Stimulated activated CD4-positive, alpha-beta T cell treated with anti-CD3 and anti-CD28 coated beads, Interleukin-12 subunit alpha, Interleukin-12 subunit beta, amount 100 ng/mL, for 4 hours (primary cell): ENCODE measurements at places on chromosomes 11 and 22.

DNA sequence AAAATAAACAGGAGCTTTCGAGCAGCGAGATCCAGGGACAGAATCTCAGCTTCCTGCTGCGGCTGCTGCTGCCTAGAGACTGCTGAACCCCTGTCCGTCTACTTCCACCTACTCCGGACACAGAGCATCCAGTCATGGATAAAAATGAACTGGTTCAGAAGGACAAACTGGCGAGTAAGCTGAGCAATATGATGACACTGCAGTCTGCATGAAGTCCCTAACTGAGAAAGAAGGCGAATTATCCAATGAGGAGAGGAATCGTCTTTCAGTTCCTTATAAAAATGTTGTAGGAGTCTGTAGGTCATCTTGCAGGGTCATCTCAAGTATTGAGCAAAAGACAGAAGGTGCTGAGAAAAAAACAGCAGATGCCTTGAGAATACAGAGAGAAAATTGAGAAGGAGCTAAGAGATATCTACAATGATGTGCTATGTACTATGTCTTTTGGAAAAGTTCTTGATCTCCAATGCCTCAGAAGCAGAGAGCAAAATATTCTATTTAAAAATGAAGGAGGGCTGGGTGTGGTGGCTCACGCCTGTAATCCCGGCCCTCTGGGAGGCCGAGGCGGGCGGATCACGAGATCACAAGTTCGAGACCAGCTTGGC is 11.1 kb upstream of the MS4A2 start:
- no peak for DNase-seq

GRCh38 chr22:27270818-27271510 is 530.6 kb downstream of the MN1 start:
- DNase-seq = no peak

GRCh38 chr11:33237039-33237597 is 20.1 kb upstream of the HIPK3 start:
- DNase-seq = no peak

DNA sequence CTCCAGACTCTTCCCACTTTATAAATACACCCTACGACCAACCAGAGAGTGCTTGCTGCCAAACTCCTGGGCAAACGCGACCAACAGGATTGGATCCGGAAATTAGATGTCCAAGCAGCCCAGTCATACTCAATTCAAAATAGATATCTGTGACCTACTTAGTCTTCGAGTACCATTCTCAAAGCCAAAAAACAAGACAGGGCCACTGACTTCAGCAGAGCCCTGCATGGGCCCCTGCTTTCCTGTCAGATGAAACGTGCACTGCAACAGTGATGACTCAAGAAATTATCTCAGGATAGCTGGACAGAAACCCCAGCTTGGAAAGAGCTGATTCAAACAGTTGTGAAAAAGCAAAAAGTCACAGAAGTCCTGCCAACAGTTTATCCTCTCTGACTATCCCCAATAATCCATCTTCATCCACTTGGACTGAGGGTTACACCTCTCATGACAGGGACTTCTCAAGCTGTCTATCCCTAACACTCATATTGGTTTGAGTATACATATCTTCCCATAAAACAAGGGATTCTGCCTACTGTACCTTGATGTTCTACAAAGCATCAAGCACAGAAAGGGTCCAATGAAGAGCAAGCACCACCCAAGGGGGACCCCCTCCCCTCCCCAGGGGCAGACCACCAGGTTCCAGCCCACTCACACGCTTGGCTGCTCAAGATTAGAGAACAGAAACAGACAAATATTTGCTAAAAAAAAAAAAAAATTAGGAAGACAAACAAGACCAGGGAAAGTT is 17.4 kb downstream of the SMCO4 start:
- no peak for DNase-seq

- DNase-seq = no peak
Observed at GRCh38 chr11:50072226-50073112, 39.8 kb downstream of the OR4C45 start.

DNA sequence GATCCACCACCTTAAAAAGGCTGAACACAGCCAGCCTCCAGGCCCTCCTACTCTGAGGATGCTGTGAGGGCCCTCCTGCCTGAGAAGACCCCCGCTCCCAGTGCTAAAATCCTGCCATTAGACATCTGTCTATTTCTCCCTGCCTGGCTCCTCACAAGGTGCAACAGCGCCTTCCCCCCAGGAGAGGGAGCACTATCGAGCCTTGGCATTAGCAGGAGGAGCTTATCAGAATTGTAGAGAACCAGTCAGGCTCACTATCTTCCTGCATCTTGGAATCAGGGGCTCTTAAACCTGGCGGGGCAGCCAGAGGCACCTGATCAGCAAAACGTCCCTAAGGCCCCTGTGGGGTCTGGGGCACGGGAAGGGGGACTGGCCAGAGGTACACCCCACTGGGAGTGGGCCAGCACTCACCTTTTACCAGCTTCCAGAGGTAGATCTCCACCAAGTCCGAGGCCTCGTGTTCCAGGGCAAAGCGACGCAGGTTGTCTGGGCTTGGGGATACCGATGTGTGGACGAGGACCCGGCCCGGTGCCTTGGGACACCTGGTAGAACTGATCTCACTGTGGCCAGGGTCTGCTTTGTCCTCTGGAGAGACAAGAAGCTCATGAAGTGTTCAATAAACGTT is 28.7 kb downstream of the CHRDL2 start:
- DNase-seq = peak; percentile 50

- no peak for DNase-seq
Observed at GRCh38 chr11:69499918-69500284, 18.4 kb downstream of the LINC01488 start.

DNA sequence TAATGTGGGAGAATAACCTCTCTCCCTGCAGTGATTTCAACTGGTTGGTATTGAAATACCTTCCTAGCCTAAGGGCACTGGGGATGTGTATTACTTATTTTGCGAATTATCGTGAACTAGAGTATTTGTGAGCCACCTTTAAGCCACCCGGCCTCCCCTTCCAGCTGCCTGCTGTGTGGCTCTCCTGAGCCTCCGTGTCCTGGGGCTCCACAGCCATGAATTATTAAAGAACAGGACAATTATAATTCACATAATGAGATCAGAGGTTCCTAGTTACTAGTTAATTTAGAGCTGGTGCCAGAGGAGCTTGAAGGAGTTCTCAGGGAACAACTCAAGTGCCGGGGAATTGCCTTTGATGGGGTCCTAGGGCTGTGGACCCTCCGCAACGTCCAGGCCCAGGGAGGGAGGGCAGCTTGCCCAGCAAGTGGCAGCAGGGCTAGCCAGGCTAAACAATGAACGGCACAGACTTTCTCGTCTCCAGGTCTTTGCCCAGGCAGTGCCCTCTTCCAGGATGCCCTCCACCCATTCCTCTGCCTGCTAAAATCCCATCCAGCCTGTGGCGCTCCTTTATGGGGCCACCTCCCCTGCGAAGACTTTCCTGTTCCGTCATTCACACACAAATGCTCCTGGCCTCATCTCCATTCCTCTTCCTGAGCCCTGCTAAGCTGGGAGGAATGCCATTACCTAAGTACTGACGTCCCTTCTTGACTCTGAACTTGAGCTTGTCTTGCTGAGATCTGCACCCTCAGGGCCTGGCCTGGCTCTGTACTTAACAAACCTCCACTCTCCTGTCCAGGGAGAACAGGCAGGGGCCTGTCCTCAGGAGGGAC is 91.5 kb downstream of the RTL6 start:
- no peak for DNase-seq

- no peak for DNase-seq
Observed at GRCh38 chr11:81070948-81071347, 1630.1 kb upstream of the TENM4 start.

- DNase-seq = no peak
Observed at GRCh38 chr11:73977856-73978519, 4.7 kb downstream of the UCP2 start.

DNA sequence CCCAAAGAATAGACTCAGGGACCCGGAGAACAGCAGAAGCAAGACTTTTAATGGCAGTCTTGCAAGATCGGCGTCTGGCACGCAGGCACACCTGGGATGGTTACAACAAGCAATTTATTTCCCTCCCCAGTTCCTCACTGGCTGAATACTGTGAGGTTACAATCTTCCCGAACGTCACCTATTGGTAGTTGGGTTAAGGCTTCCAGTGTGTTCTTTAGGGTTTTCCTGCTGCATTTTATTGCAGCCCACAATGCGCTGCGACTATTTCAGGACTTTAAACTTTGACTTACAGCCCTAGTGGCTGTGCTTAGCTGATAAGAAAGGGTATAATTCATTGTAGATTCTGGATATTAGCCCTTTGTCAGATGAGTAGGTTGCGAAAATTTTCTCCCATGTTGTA is 11.5 kb upstream of the TRIM68 start:
- no peak for DNase-seq

DNA sequence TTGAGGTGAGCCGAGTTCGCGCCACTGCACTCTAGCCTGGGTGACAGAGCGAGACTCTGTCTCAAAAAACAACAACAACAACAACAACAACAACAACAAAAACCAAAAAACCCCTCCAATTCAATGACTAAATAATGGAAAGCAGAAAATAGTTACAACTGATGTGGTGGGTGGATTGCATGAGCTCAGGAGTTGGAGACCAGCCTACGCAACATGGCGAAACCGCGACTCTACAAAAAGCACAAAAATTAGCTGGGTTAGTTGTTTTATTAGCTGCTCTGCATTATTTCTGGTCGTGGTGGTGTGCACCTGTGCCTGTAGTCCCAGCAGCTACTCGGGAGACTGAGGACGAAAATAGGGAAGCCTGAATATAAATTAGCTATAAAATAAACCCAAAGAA is 2.6 kb upstream of the PATL1 start:
- DNase-seq = no peak

GRCh38 chr22:21026783-21027692 is 5.3 kb downstream of the SLC7A4 start:
- DNase-seq = no peak

GRCh38 chr22:48919187-48919590 is 908.5 kb downstream of the BRD1 start:
- DNase-seq = no peak

DNA sequence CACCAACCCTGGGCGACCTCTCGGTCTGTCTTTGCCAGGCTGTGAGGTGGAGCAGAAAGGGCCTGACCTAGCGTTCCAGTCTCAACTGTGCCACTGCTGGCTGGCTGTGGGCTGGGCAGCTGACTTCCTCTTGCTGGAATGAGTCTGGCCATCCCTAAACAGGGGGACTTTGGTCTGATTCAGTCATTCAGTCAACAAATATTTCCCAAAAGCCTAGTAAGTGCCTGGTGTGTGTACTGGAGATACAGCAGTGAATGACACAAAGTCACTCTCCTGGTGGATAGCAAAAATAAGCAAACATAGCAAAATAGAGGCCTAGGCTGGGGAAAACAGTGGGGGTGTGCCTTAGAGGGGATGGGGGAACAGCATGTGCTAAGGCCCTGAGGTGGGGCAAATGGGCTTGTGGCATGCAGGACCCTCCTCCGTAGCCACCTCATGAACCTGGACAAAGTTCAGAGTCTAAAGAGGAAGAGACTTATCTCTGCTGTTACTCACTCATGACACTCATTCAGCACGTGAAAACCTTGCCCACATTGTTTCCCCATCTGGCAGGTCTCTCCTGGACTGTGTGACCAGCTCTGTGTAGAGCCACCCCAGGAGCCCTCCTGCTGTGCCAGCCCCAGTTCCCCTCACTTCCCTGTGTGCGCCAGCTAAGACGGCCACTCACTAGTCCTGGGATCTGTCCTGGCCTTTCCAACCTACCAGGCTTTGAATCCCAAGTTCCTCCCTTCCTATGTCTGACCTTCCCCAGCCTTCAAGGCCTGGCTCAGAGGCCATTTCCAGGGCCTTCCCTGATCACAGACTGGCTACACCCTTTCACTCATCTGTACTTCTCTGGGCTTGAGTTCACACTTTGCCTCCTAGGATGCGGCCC is 4.7 kb downstream of the GUCD1 start:
- no peak for DNase-seq

- no peak for DNase-seq
Observed at GRCh38 chr11:126939552-126939951, 61.0 kb downstream of the KIRREL3 start.

DNA sequence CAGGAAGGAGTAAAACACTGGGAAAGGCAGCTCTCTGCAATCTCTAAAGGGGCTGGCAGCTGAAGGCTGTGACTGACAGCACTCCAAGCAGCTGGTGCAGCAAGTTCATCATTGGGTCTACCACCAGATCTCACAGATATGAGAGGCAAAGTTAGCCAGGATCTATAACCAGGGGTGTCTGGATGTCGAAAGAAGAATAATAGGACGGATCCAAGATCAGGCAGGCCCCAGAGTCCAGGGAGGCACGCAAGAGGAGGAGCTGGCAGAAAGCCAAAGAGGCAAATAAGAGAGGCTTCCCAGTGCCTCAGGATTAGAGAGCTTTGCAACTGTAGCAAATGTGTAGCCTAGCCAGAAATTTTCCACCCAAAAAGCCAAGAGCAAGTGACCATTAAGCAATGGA is 77.1 kb downstream of the RBMXL2 start:
- DNase-seq = no peak

- DNase-seq = no peak
Observed at GRCh38 chr11:9493492-9493891, 32.7 kb downstream of the ZNF143 start.

DNA sequence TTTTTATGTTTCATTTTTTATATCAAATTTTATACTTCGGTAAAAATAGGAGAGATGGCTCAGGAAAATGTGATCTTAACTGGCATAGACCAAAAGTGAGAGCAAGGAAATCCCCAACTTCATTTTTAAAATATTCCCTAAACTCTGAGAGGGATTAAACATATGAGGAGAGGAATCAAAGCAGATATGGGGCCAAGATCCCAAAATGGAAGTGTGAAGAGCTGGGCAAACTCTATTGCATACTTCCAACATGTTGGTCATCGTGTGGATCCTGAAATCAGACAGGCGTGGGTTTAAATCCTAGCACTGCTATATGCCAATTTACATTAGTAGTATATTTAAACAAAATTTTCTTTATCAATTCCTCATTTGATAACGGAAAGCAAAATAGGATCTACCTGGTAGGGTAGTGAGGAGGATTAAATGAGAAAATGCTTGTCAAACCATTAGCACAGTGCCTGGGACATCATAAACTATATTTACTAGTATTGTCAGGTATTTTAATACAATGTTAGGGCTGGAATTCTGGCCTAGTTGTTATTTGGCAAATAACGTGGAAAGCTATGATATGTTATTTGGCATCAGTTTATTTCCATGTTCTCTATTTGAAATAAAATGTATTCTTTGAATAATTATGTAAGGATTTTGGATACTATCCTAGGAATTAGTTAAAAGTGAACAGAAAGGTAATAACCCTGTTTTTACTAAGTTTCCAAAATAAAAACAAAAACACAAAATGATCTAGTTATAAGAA is 392.8 kb upstream of the CCDC90B start:
- DNase-seq = no peak

- no peak for DNase-seq
Observed at GRCh38 chr22:18112440-18112839, 1.8 kb downstream of the TUBA8 start.

- DNase-seq = no peak
Observed at GRCh38 chr11:104876861-104877431, 21.3 kb downstream of the CASP12 start.

- no peak for DNase-seq
Observed at GRCh38 chr11:125797641-125798040, 9.7 kb downstream of the PATE3 start.

DNA sequence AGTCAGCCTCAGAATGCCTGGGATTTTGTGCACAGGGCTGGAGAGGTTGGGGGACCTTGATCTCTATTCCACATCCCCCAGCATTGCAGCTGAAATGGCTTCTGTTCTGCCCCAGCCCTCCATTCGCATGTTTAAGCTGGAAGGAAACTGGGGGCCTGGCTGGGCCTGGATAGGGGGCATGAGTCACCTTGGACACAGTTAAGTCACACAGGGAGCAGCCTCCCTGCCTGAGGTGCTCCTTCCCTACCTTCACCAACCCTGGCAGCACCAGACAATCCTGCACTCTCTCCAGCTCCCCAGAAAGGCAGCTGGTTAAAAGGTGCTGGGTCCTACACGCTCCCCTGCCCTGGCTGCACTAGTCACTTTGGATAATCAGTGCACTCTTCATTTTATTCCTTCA is 763 bp downstream of the SMIM45 start:
- no peak for DNase-seq
